ENCODE measurements at places on chromosomes 11 and 22. TPM values are rescaled to one million over a fixed set of nuclear protein-coding genes. Genes with fewer than 3 reads are reported as not detected.

- no peaks in the 10 kb centered on the region for H3K36me3 ChIP-seq
- no peaks in the 10 kb centered on the region for H3K27me3 ChIP-seq
- H3K27ac ChIP-seq, result no peak overlapping the region
- no peak for DNase-seq
- no peak overlapping the region for H3K4me3 ChIP-seq
Measured at GRCh38 chr11:109729761-109730160, 307.8 kb downstream of the C11orf87 start.

- no peaks in the 10 kb centered on the region for H3K36me3 ChIP-seq
- DNase-seq, result no peak
- H3K27ac ChIP-seq, result no peak overlapping the region
- H3K4me3 ChIP-seq, result no peak overlapping the region
- H3K4me1 ChIP-seq, result no peaks in the 10 kb centered on the region
Measured at GRCh38 chr11:85377901-85378300, 249.2 kb downstream of the DLG2 start.

DNA sequence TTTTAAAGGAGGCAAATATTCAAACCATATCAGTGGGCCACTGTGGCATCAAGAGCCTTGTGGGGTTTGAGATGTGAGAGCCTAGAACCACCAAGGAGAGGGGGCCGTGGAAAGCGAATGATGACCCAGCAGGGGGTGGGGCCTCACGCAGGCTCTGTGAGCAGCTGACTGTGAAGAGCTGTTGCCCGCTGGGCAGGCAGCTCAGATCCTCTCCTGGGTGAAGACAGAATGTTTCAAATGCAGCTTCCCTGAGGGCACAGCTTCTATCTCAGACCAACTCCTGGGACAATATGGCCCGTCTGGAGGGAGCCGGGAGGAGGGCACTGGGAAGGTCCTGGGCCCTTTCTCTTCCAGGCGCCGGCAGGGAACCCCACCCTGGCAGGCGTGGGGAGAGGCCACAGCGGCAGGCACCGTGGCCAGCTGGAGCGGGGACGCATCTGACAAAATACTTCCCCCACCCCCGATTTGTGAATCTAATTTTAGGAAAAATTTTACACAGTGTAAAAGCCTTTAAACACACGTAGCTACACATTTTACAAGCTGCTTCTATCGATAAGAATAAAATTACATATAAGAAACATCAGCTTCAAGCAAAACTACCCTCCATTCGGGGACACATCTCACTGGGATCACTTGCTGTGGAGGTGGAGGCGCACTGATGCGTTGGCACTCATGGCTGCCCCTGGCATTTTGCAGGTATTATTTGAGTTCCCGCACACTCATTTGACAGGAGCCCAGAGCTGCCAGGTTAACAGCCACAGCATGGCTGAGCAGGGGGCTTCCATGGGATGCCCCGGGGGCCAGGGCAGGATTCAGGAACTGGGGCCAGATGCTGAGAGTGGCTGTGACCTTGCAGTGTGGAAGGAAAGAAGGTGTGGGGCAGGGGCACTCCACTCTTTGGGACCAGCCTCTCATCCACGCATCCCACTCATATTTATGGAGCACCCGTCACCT lies 40.3 kb downstream of the PARVG start:
- no peaks in the 10 kb centered on the region for H3K4me1 ChIP-seq
- no peak overlapping the region for H3K27ac ChIP-seq
- DNase-seq, result no peak
- H3K27me3 ChIP-seq, result peaks cover 77% of the 10 kb centered on the region
- H3K4me3 ChIP-seq, result no peak overlapping the region

DNA sequence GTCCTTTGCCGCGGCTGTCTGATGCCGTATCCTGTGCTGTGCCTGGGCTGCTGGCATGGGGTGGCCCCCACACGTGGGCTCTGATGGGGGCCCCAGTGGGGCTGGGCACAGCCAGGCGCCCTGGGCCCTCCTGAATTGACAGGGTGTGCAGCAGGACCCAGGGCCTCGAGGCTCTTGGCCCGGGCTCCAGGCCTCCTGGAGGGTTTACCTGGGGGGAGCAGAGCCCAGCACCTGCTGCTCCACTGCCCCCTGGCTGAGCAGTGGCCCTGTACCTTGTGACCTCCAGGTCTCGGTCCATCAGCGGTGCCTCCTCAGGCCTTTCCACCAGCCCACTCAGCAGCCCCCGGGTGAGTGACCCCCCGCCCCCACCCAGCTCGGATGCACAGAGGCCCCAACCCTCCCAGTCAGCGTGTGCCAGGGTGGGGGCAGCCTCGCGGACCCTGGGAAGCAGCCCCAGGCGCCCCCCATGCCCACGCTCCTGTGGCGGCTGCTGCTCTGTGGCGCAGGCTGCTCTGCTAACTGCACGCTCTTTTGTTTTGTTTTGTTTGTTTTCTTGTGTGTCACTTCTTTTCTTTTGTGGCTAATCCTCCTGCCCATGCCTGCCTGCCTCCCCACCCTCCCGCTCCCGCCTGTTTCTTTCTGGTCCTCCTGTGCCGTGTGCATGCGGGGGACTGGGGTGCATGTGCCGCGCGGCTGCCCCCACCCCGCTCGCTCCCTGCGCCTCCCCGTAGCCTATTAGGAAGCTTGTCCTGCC lies 36.9 kb downstream of the MOB2 start:
- H3K4me3 ChIP-seq, result no peak overlapping the region
- no peaks in the 10 kb centered on the region for H3K36me3 ChIP-seq
- no peak overlapping the region for H3K27ac ChIP-seq
- peaks cover 12% of the 10 kb centered on the region for H3K4me1 ChIP-seq
- DNase-seq, result no peak
- peaks cover 54% of the 10 kb centered on the region for H3K27me3 ChIP-seq

The SFI1 gene
- total RNA-seq, result 6.8 TPM

- H3K27me3 ChIP-seq, result no peaks in the 10 kb centered on the region
- peaks cover 1% of the 10 kb centered on the region for H3K4me1 ChIP-seq
- H3K27ac ChIP-seq, result peak overlapping the region; percentile 22
- H3K36me3 ChIP-seq, result no peaks in the 10 kb centered on the region
- H3K4me3 ChIP-seq, result peak overlapping the region; percentile 22
Measured at GRCh38 chr11:115193914-115194801, 310.1 kb downstream of the CADM1 start.

- DNase-seq, result no peak
- H3K4me3 ChIP-seq, result no peak overlapping the region
- H3K36me3 ChIP-seq, result no peaks in the 10 kb centered on the region
- H3K27ac ChIP-seq, result no peak overlapping the region
Measured at GRCh38 chr22:28674121-28674563, 5.5 kb downstream of the TTC28 start.

The FGF19 gene
- not detected for total RNA-seq

The MOGAT2 gene
- total RNA-seq, result not detected

DNA sequence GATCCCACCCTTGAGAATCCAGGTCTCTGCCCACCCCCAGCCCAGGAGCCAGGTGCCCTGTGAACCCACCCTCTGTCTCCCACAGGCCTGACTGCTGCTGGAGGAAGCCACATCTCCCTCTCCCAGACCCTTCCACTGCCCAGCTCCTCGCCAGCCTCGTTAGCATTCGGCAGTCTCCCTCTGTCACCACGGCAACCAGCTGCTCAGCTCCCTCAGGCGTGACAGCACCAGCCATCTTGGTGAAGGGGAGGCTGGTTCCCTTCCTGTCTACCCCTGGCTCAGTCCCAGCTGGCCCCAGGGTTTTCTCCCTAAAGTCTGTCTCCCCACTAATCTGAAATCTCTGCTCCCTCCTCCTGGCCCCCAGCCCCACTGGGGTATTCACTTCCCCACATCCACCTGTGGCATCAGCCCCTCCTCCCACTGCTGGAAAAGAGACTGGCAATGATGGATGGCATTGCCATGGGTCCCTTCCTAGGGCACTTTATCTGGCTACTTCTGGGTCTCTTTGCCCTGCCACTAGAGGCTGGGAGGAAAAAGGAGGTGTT lies 28.1 kb downstream of the NRXN2 start:
- peaks cover 43% of the 10 kb centered on the region for H3K27me3 ChIP-seq
- no peak for DNase-seq
- peaks cover 6% of the 10 kb centered on the region for H3K4me1 ChIP-seq
- no peak overlapping the region for H3K4me3 ChIP-seq
- H3K36me3 ChIP-seq, result no peaks in the 10 kb centered on the region

The PATE1 gene
- not detected for total RNA-seq

GRCh38 chr11:32527261-32528175 lies 56.1 kb upstream of the EIF3M start:
- DNase-seq, result no peak
- H3K4me1 ChIP-seq, result no peaks in the 10 kb centered on the region
- H3K4me3 ChIP-seq, result no peak overlapping the region
- no peaks in the 10 kb centered on the region for H3K36me3 ChIP-seq
- no peaks in the 10 kb centered on the region for H3K27me3 ChIP-seq
- no peak overlapping the region for H3K27ac ChIP-seq

DNA sequence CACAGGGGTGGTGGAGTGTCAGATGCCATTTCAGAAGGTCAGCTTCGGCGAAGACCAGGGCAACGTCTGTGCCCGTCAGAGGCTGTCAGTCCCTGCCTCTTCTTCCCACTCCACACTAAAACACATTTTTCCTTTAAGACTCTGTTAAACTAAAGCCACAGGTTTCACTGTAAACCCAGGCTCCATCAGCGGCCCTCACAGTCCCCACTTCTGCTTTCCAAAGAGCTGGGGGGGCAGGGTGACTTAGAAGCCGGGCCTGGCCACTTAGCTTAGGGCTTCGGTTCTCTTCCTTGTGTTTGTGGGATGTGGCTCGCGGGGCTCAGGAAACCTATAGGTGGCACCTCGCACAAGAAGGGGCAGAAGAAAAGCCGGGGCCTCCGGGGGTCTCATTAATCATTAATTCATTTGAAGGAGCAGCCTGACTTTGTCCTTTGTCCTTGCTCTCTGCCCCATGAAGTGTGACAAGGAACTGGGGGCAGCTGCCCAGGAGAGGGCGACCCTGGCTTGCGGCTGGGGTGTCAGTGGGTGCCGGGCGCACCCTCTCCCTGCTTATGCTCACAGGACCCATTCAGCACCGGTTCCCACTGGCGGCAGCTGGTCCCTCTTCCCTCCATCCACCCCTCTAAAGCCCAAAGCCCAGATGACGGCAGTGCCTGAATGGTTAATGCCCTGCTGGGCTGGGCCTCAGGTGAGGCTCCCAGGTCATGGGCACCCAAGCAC lies 4.1 kb downstream of the SLC25A45 start:
- H3K36me3 ChIP-seq, result no peaks in the 10 kb centered on the region
- H3K4me1 ChIP-seq, result peaks cover 40% of the 10 kb centered on the region
- DNase-seq, result no peak
- no peak overlapping the region for H3K4me3 ChIP-seq

The KREMEN1 gene
- total RNA-seq, result 102 TPM

DNA sequence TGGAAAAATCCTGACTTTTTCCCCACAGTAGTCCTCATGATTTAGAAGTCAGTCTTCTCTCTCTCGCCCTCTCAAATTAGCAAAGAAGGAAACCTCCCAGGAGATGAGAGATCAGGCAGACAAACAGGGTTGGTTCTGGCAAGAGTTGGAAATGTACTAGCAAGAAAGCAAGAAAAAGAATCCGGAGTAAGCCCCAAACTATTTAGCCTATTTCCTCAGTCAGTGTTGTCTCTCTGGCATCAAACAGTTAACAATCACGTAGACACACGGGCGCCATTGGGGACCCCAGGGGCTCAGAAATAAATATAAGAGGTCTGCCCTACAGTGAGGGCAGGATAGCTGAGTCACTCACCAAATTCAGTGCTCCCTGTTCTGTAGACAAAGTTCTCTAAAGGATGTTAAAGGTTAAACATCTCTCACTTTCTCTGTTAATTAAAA lies 4.7 kb downstream of the C11orf52 start:
- DNase-seq, result no peak
- peaks cover 81% of the 10 kb centered on the region for H3K4me1 ChIP-seq
- peak overlapping the region; percentile 52 for H3K4me3 ChIP-seq
- H3K27ac ChIP-seq, result peak overlapping the region; percentile 95
- no peaks in the 10 kb centered on the region for H3K36me3 ChIP-seq
- no peaks in the 10 kb centered on the region for H3K27me3 ChIP-seq

- peaks cover 14% of the 10 kb centered on the region for H3K27me3 ChIP-seq
- no peak overlapping the region for H3K4me3 ChIP-seq
- DNase-seq, result no peak
- peaks cover 23% of the 10 kb centered on the region for H3K36me3 ChIP-seq
- H3K4me1 ChIP-seq, result no peaks in the 10 kb centered on the region
Measured at GRCh38 chr11:3086671-3087150, 29.5 kb upstream of the CARS1 start.

DNA sequence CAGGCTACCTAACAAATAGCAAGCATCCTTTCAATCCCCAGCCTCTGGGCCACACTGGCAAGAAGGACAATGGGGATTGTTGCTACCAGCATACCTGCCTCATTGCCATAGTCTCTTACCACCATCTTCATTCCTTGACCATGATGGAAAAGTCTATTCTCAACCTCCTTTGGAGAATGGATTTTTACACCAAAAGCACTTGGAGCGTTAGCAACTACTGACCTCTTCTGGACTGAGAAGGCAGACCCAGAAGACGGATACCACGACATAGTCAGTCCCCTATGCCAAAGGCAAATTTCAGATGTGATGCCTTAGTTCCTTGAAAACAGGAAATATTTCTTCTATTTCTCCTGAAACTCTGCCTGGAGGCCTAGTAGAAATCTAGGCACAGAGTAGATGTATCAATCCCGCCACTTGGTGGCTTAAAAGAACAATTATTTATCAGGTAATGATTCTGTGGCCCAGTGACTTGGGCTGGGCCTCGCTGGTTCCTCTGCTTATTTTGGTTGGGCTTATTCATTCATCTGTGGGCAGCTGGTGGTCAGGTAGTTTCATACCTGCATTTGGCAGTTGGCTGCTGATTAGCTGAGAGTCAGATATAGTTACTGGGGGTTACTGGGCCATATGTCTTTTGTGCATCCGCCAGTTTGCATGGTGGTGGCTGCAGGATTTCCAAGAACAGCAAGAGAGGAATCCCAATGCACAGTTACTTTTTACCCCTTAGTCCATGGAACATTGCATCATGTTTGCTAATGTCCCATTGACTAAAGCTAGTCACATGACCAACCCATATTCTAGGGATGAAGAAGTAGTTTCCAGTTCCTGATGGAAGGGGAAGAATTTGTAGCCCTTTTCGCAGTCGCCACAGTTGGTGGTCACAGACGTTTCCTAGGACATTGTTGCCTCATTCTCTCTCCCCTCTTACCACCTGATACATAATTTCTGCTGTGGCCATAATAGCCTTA lies 75.2 kb downstream of the DHCR7 start:
- DNase-seq, result no peak
- no peaks in the 10 kb centered on the region for H3K4me1 ChIP-seq
- H3K27ac ChIP-seq, result no peak overlapping the region
- H3K36me3 ChIP-seq, result no peaks in the 10 kb centered on the region
- peaks cover 69% of the 10 kb centered on the region for H3K27me3 ChIP-seq
- H3K4me3 ChIP-seq, result no peak overlapping the region

GRCh38 chr11:396948-397548 lies 3.0 kb downstream of the PKP3 start:
- peak overlapping the region; percentile 35 for H3K27ac ChIP-seq
- H3K4me1 ChIP-seq, result peaks cover 13% of the 10 kb centered on the region
- DNase-seq, result peak; percentile 71
- peak overlapping the region; percentile 59 for H3K4me3 ChIP-seq

The RFPL1 gene
- not detected for total RNA-seq

- DNase-seq, result no peak
- H3K4me3 ChIP-seq, result no peak overlapping the region
- peaks cover 56% of the 10 kb centered on the region for H3K27me3 ChIP-seq
- H3K36me3 ChIP-seq, result no peaks in the 10 kb centered on the region
Measured at GRCh38 chr22:23380230-23380573, 199.9 kb downstream of the IGLL1 start.
